ENCODE measurements at places on chromosomes 6 and 20.

DNA sequence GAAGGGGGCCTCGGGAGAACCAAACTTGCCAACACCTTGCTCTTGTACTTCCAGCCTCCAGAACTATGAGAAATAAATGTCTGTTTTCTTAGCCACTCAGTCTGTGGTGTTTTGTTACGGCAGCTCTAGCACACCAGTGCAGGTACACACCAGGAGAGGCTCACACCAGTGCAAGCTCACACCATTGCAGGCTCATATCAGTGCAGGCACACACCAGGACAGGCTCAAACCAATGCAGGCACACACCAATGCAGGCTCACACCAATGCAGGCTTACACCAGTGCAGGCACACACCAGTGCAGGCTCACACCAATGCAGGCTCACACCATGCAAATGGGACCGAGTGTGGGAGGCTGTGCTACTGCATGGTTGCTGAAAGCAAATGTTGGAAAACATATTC, 4.9 kb upstream of the CTCFL start:
- DNase-seq: no peak

GRCh38 chr6:160919723-160920440, 71.7 kb upstream of the MAP3K4 start:
- DNase-seq: no peak

- DNase-seq: no peak
Measured at GRCh38 chr6:88165844-88166492, at the start of gene CNR1. TSS of gene CNR1 (minus strand) at chr6:88166347. CDS start at chr6:88145274, 21,073 bp downstream.

- DNase-seq: no peak
Measured at GRCh38 chr6:393391-394221, 2.1 kb downstream of the IRF4 start.

- DNase-seq: no peak
Measured at GRCh38 chr6:108544606-108545005, 16.1 kb upstream of the FOXO3 start.

- DNase-seq: no peak
Measured at GRCh38 chr6:92362404-92362803, 1057.0 kb downstream of the EPHA7 start.

DNA sequence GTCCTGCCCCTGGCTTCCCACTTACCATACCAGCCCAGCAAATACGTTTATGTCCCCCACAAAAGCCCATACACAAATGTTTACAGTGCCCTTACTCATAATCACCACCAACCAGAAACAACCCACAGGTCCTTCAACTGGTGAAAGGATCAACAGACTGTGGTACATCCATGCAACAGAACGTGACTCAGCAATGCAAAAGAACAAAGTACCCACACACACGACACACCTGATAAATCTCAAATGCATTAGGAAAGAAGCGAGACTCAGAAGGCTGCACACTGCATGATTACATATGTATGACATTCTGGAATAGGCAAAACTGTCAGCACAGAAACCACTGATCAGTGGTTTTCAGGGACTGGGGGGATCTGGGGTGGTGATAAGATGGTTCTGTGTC, 20.5 kb downstream of the NCR2 start:
- DNase-seq: no peak

DNA sequence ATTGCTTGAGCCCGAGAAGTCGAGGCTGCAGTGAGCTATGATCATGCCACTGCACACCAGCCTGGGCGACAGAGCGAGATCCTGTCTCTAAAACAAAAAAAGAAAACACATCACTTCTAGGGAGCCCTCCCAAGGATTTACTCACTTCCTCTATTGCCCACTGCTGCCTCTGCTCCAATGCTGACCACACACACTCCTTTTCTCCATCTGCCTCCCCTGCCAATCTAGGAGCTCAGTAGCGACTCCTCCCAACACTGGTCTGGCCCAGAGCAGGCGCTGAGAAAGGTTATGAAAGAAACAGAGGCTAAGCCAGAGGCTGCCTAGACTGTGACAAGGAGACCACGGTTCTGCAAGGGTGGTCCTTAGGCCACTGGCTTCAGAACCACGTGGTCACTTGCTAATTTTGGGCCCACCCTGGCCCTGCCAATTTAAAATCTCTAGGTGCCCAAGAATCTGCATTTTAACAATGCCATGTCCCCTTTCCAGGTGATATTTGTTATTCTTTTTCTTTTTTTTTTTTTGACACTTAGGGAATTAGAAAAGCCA, 1.3 kb upstream of the E2F1 start:
- no peak for DNase-seq

GRCh38 chr6:108581932-108582475, 21.3 kb downstream of the FOXO3 start:
- DNase-seq: no peak

- no peak for DNase-seq
Measured at GRCh38 chr6:67558985-67559384, 1076.1 kb upstream of the ADGRB3 start.
